Body of pancreas (tissue), 4 donors: ENCODE measurements at places on chromosomes 16 and 17. TPM values are rescaled to one million over a fixed set of nuclear protein-coding genes. Genes with fewer than 3 reads are reported as not detected.

DNA sequence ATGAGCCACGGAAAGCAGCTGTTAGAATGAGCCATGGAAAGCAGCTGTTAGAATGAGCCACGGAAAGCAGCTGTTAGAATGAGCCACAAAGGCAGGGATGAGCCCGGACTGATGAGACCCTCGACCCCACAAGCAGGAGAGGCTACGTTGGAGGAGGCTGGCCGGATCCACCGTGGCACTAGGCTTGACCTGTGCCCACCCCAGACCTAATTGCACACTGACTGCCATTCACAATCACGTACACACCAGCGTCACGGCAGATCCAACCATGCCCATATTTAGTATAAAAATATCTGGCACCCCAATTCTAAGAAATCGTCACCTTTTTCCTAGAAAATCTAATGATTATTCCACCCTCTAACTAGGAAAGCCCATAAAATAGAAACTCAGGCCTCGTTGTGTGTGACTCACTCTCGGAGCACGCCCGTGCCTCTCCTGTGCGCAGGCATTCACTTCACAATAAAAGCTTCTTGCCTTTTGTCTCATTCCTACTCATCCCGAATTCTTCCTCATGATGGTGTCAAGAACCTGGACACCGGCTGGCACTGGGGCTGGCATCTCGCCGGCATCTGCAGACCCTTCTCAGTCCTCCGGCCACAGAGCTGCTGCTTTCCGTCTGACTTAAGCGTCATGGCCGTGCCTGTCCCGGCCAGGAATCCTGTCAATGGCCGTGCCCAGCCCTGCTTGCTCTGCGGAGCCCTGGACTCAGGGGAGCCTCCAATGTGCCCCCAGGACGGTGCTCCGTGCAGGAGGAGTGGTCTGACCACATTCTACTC is 5.5 kb upstream of the SECTM1 start:
- H3K4me3 ChIP-seq = no peak overlapping the region
- peak; percentile 55 for DNase-seq
- H3K4me1 ChIP-seq = peaks cover 39% of the 10 kb centered on the region
- H3K27me3 ChIP-seq = no peaks in the 10 kb centered on the region

- H3K4me3 ChIP-seq = no peak overlapping the region
- no peak overlapping the region for H3K27ac ChIP-seq
- no peaks in the 10 kb centered on the region for H3K36me3 ChIP-seq
- peak; percentile 83 for DNase-seq
These were observed 20.7 kb upstream of the TVP23A start for GRCh38 chr16:10839279-10839666.

DNA sequence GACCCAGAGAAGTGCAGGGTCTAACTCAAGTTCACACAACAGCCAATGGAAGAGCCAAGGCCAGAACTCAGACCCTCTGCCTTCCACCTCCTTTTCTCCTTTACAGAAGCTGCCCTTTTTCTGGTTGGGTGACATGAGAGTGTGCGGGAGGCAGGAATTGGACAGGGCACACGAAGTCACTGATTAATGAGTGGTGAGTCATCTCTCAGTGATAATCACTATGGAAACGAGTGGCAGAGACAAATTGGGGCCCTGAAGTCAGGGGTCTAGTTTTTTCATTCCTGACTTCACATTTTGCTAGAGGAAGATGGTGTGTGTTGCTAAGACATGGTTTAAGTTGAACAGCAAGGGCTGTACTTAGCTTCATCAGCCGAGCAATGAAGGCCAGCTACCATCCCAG is 312.7 kb upstream of the CCL2 start:
- no peaks in the 10 kb centered on the region for H3K36me3 ChIP-seq
- H3K4me3 ChIP-seq = no peak overlapping the region
- peaks cover 6% of the 10 kb centered on the region for H3K4me1 ChIP-seq
- no peak for DNase-seq
- no peaks in the 10 kb centered on the region for H3K27me3 ChIP-seq
- H3K27ac ChIP-seq = no peak overlapping the region

ASPA gene
- 0.78 TPM for total RNA-seq

CSH1 gene
- not detected for total RNA-seq

CIBAR2 gene
- total RNA-seq = not detected

- H3K36me3 ChIP-seq = no peaks in the 10 kb centered on the region
- H3K27me3 ChIP-seq = no peaks in the 10 kb centered on the region
- no peak for DNase-seq
These were observed 2.6 kb downstream of the ABCA9 start for GRCh38 chr17:69058165-69058564.

- no peaks in the 10 kb centered on the region for H3K27me3 ChIP-seq
- H3K27ac ChIP-seq = peak overlapping the region; percentile 89
These were observed 42.8 kb downstream of the CDH1 start for GRCh38 chr16:68779891-68780290.

GRCh38 chr17:5530265-5531084 is 44.1 kb downstream of the MIS12 start:
- no peaks in the 10 kb centered on the region for H3K4me1 ChIP-seq
- no peak overlapping the region for H3K27ac ChIP-seq
- no peaks in the 10 kb centered on the region for H3K36me3 ChIP-seq

AATK gene
- total RNA-seq = 42.2 TPM

DNA sequence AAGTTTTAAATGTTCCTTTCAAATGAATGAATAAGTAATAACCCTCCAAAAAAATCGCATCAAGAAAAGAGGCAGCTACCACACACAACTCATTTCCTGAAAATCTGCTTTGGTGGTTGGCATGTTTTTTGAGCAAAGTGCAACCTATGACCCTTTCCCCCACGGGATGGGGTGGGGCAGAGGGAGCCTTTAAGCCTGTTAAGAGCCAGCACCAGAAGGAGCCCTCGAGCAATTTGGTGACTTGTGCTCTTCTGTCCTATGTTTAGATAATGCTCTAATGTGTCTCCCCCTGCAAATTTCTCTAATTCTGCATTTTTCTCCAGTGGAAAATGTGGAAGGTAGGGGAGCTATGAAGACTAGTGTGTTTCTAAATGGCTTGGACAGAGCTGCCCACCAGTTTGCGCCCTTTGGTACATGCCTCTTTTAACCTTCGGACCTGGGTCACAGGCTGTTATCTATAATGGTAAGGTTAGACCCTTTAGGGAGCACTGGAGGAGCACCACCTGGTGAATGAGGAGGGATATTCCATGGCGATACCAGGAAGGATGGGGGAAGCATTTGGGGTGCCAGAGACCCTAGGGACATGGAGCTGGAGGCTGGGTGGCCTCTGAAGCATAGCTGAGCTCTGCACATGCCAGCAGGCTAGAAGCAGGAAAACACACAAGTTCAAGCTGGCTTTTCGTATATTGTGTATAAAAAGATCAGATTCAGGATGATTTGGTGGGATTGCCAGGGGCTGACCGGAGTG is 1.6 kb downstream of the PYCARD start:
- peaks cover 18% of the 10 kb centered on the region for H3K4me1 ChIP-seq
- H3K4me3 ChIP-seq = no peak overlapping the region
- no peaks in the 10 kb centered on the region for H3K27me3 ChIP-seq
- H3K36me3 ChIP-seq = no peaks in the 10 kb centered on the region
- no peak for DNase-seq

SLC13A2 gene
- total RNA-seq = 1.8 TPM

DNA sequence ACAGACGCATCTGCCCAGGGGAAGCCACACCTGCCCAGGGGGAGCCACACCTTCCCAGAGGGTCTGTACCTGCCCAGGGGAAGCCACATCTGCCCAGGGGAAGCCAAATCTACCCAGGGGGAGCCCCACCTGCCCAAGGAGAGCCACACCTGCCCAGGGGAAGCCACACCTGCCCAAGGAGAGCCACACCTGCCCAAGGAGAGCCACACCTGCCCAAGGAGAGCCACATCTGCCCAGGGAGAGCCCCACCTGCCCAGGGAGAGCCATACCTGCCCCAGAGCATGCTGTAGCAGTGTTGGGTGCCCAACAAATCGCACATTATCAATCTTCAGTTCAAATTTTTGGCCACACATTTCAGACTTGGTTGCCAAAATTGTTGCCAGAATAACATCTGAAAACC is 19.6 kb downstream of the NPRL3 start:
- no peaks in the 10 kb centered on the region for H3K36me3 ChIP-seq
- no peak for DNase-seq
- H3K4me1 ChIP-seq = no peaks in the 10 kb centered on the region

DNA sequence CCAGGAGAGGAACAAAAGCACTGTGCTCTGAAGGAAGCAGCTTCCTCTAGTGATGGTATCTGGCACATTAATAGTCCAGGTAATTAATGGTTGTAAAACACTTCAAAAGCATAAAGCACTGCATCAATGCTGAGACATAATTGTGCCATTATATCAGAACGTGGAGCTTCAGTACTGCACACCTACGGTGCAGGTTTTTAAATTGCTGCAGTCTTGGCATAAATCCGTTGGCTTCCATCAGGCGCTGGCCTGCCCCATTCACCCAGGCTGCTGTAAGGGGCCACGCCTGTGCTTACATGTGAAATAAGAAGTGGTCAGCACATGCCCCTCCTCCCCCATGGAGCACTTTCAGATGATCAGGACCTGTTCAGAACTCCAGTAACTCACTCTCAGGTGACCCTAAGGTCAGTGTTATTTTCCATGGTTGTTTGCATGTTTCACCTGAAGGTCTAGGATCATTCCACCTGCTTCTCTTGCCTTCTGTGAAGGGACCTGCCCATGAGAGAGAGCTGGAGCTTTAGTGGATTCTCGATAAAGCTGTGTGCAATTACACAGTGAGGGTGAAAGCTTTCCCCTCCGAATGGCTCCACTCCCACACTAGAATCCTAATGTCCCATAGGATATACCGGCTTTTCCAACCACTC is 345.3 kb downstream of the CA10 start:
- no peaks in the 10 kb centered on the region for H3K36me3 ChIP-seq
- no peaks in the 10 kb centered on the region for H3K27me3 ChIP-seq
- H3K4me3 ChIP-seq = no peak overlapping the region
- H3K4me1 ChIP-seq = peaks cover 26% of the 10 kb centered on the region

DNA sequence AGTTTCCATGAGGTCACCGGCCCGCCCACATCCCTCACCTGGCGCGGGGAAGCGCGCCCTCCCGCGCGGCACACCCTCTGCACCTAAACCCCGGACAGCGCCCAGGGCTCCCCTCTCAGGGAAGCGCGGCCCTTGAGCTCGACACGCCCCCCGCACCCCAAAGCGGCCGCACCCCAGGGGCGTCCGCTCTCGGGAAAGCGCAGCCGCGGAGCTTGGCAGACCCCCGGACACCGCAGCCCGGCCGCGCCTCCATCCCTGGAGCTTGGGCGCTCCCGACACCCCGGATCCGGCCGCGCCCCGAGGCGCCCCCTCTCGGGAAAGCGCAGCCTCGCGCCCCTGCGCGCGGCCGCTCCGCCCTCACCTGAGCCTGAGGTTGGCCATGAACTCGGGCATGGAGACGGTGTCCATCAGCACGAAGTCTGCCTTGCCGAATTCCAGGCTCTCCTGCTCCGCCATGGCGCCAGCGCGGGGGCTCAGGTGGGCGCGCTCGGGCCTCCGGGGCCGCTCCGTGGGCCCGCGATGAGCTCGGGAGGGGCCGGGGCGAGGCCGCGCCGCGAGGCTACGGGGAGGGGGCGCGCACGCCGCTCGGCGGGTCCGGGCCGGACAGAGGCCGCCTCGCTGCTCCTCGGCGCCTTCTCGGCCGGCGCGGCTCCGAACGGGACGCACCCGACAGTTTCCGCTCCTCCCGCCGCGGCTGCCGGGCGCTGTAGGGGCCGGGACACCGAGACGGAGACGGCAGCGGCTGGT is at the start of gene MYO1D:
Gene MYO1D (minus strand): TSS at position 708 of the 747 bp plus-strand sequence. CDS start 252 bp downstream, at position 456.
- peaks cover 9% of the 10 kb centered on the region for H3K4me1 ChIP-seq
- H3K27me3 ChIP-seq = no peaks in the 10 kb centered on the region
- H3K4me3 ChIP-seq = peak within 1 kb of the TSS; percentile 60
- H3K36me3 ChIP-seq = no peaks in the 10 kb centered on the region
- peak; percentile 80 for DNase-seq
- peak within 1 kb of the TSS; percentile 98 for H3K27ac ChIP-seq

ZNF469 gene
- total RNA-seq = 1.0 TPM

DNA sequence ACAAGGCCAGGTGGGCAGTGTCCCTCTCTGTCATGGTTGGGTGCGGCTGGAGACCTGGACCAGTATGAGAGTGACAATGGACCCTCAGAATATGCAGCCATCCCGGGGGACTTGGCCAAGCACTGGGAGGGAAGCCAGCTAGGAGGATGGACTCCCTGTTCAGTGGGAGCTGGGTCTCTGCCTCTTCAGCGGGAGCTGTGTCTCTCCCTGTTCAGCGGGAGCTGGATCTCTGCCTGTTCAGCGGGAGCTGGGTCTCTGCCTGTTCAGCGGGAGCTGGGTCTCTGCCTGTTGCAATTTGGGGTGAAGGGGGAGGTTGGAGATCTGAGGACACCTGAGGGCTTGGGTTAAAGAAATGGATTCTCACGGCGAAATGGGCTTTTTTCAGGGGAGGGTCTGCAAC is 3.8 kb upstream of the PRSS33 start:
- no peak for DNase-seq
- H3K27me3 ChIP-seq = no peaks in the 10 kb centered on the region
- no peaks in the 10 kb centered on the region for H3K36me3 ChIP-seq
- H3K4me1 ChIP-seq = peaks cover 11% of the 10 kb centered on the region

DNA sequence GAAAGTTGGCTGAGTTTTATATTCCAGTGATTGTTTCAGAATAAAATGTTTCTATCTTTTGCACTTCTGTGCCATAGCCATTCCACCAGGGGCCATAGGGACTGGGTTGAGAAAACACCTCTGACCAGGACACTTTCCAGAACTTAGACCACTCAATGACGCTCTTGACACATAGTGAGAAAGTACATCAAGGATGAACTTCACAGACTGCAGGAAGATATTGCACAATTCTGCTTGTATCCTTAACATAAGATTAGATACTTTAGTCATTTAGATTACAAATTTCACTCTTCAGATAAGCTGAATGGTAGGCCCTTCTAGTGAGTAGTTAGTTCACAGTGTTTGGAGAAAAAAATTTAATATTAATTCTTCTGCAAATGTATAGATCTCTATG is 13.0 kb upstream of the MPHOSPH6 start:
- no peaks in the 10 kb centered on the region for H3K36me3 ChIP-seq
- no peak overlapping the region for H3K4me3 ChIP-seq
- DNase-seq = no peak
- no peak overlapping the region for H3K27ac ChIP-seq
- no peaks in the 10 kb centered on the region for H3K4me1 ChIP-seq

ST6GALNAC2 gene
- total RNA-seq = 6.9 TPM

EFCAB3 gene
- total RNA-seq = not detected

DNA sequence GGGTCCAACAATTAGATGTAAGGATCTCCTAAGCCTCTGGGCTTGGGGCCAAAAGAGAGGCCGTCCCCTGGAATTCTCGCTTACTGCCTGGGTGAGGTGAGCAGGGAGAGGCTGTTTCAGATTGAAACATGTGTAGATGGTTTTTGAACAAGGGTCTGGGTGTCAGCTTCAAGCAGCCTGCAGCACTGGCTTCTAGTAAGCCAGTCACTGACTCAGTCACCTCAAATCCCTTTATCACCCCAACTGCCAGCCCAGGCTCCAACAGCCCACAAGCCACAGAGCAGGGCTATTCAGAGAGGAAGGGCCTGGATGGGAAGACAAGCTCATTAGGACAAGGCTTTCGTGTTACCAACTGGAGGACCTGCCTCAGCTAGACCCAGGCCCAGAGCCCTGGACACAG is 180.2 kb downstream of the CCT6B start:
- H3K4me3 ChIP-seq = no peak overlapping the region
- no peaks in the 10 kb centered on the region for H3K4me1 ChIP-seq
- no peaks in the 10 kb centered on the region for H3K27me3 ChIP-seq
- no peak overlapping the region for H3K27ac ChIP-seq
- DNase-seq = no peak
